ENCODE measurements at places on chromosomes 13 and 19. TPM values are rescaled to one million over a fixed set of nuclear protein-coding genes. Genes with fewer than 3 reads are reported as not detected.

Gene THAP8
- 6.6 TPM for polyA plus RNA-seq

- DNase-seq, result no peak
Observed at GRCh38 chr13:113559901-113560644, 24.5 kb upstream of the TFDP1 start.

GRCh38 chr13:33263484-33263883, 22.1 kb downstream of the STARD13 start:
- no peak for DNase-seq

GRCh38 chr13:74715718-74716117, 581.5 kb upstream of the KLF12 start:
- DNase-seq, result no peak

DNA sequence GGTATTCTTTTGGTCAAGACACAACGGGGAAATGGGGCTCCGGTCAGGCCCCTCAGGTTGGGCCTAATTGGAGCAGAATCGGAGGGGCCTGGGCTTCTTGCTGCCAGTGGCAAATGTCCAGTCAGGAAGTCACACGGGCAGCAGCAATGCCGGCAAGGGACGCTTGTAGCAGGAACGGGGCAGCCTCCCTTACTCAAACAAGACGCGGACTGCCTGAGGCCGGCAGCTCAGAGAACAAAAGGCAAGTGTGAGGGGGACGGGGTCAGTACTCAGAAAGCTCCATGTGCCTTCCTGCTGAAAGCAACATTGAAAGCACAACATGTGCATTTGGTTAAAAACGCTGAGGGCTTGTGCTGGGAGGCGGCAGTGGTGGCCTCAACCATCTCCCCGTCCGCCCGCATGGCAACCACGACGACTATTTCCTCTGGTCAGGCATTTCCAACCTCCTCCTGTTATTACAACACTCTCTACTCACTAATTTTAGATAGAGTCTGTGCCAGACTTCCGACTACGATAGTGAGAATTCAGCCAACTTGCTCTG, 20.5 kb upstream of the RASA3 start:
- DNase-seq, result no peak

DNA sequence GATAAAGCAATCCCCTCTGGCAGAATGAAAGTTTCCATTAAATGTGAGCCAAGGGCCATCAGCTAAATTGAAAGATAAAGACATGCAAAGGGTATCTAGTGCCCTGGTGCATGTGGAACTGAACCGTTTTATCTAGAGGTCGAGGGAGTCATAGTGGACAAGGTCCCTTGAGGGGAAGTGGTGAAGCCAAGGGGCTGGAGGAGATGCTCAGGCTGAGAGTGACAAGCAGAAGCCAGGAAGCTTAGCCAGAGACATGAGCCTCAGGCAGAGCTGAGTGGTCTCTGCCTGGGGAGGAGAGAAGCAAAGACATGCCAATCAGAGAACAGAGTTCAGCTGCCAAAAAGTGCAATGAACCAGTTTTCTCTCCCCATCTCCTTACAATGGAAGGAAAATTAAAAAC, 68.1 kb upstream of the SLC10A2 start:
- no peak for DNase-seq

- no peak for DNase-seq
Observed at GRCh38 chr19:38744874-38745273, 600 bp upstream of the CAPN12 start.

DNA sequence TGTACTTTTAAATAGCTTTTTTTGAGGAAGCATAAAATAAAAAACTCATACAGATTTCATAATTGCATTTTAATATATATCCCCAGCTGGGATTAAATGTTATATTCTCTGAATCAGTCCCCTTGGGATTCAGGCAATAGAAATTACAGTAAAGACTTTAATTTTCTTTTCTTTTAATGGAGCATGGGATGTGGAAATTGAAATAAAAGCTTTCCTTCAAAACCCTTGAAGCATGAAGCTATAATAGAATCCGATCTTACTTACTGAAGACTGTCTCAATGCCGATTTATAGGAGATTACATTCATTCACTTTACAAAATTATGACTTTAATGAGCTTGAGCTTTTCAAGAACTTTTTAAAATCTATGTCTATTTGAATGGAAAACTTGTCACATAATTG, 243.4 kb downstream of the SPRY2 start:
- no peak for DNase-seq

All from left renal pelvis (tissue), 4 donors.